Stimulated activated CD8-positive, alpha-beta memory T cell treated with anti-CD3 and anti-CD28 coated beads, Interleukin-7, amount 100 ng/mL, for 1 hour (primary cell): ENCODE measurements at places on chromosomes 12 and 14.

- DNase-seq, result no peak
Observed at GRCh38 chr12:10361622-10362021, 28.2 kb downstream of the KLRK1 start.

GRCh38 chr12:65705380-65705876, 118.9 kb upstream of the HMGA2 start:
- no peak for DNase-seq

DNA sequence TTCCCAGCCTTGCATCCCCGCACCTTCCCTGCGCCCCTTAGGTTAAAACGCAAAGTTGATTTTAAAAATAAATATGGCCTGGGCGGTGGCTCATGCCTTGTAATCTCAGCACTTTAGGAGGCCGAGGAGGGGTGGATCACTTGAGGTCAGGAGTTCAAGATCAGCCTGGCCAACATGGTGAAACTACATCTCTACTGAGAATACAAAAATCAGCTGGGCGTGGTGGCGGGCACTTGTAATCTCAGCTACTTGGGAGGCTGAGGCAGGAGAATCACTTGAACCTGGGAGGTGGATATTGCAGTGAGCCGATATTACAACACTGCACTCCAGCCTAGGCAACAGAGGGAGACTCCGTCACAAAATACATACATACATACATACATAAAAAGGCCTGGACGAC, 96.0 kb downstream of the GCH1 start:
- DNase-seq, result no peak

DNA sequence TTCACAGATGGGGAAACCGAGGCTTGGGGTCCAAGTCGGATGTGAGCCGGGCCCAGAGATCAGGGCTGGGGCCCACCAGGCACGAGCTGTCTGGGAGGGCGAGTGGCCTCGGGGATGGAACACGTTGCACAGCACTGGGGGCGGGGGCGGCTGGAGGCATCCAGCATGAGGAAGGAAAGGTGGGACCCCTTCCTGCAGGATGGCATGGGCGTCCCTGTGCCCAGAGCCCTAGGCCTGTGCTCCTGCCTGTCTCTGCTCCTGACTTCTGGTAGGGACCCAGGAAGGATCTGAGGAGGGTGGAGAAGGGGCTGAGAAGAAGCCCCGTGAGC, 183.4 kb downstream of the KIF26A start:
- DNase-seq, result no peak

DNA sequence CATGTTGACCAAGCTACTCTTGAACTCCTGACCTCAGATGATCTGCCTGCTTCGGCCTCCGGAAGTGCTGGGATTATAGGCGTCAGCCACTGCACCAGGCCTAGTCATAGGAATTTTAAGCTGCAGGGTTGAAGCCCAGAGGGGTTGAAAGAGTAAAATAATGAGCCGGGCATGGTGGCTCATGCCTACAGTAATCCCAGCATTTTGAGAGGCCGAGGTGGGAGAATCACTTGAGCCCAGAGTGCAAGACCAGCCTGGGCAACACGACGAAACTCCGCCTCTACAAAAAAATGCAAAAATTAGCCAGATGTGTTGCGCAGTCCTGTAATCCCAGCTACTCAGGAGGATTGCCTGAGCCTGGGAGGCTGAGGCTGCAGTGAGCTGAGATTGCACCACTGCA, 69.6 kb downstream of the GALNT8 start:
- DNase-seq, result no peak
